ENCODE measurements at places on chromosomes 6 and 20. TPM values are rescaled to one million over a fixed set of nuclear protein-coding genes. Genes with fewer than 3 reads are reported as not detected.
A peak's percentile ranks its signal among the peaks of the same experiment; 100 is the strongest.

HSF2 gene
- 19.7 TPM for total RNA-seq

HIVEP2 gene
- 15.9 TPM for total RNA-seq

CAGE1 gene
- total RNA-seq: not detected

OVOL2 gene
- total RNA-seq: 2.4 TPM

DST gene
- 809 TPM for total RNA-seq

WASF1 gene
- total RNA-seq: 12.4 TPM

MRPL18 gene
- 66.0 TPM for total RNA-seq

SGK2 gene
- total RNA-seq: 0.77 TPM

MEI4 gene
- total RNA-seq: not detected

RWDD1 gene
- 104 TPM for total RNA-seq

VPS16 gene
- 48.6 TPM for total RNA-seq

ADGRG6 gene
- 3.6 TPM for total RNA-seq

FLOT1 gene
- 71.2 TPM for total RNA-seq

DNA sequence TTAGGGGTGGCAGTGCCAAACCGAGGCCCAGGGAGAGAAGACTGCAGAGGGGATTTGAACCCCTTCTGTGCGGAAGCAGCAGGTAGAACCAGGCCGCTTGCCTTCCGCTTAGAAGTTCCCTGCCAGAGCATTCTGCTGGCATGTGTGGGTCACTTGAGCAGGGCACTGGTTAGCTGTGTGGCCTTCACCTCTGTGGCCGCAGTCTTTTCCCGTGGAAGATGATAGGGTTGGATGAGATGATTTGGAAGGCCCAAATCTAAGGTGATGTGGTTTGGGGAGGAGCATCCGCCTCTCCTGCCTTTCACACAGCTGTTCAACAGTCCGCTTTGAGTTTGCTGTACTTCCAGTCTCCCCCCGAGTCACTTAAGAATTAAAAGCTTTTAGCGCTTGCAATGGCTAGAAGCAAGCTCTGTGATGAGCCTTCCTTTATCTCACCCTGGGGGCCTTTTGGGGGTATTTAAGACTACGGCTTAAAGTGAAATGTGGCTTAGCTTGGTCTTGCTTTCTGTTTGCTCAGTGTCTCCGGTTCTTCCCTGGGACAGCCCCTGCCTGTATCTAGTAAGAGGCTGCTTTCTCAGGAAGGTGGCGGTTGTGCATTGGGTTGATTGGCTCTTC lies 743 bp downstream of the CMTR1 start:
- H3K27me3 ChIP-seq: no peaks in the 10 kb centered on the region
- H3K27ac ChIP-seq: peak overlapping the region; percentile 81
- no peak for DNase-seq
- no peaks in the 10 kb centered on the region for H3K36me3 ChIP-seq
- H3K4me1 ChIP-seq: no peaks in the 10 kb centered on the region

- no peak for DNase-seq
- H3K27ac ChIP-seq: no peak overlapping the region
- no peaks in the 10 kb centered on the region for H3K36me3 ChIP-seq
These were observed 154.8 kb upstream of the KCNQ5 start for GRCh38 chr6:72466971-72467566.

- no peaks in the 10 kb centered on the region for H3K27me3 ChIP-seq
- no peak for DNase-seq
- H3K27ac ChIP-seq: no peak overlapping the region
- H3K4me1 ChIP-seq: no peaks in the 10 kb centered on the region
- no peak overlapping the region for H3K4me3 ChIP-seq
These were observed 70.2 kb upstream of the CCDC167 start for GRCh38 chr6:37569743-37570481.

GRCh38 chr20:48697845-48698491 lies 129.8 kb downstream of the PREX1 start:
- H3K27ac ChIP-seq: no peak overlapping the region
- no peak overlapping the region for H3K4me3 ChIP-seq
- no peaks in the 10 kb centered on the region for H3K36me3 ChIP-seq
- H3K4me1 ChIP-seq: no peaks in the 10 kb centered on the region

- H3K4me3 ChIP-seq: peak overlapping the region; percentile 85
- peak overlapping the region; percentile 95 for H3K27ac ChIP-seq
These were observed 75.9 kb downstream of the OR2B2 start for GRCh38 chr6:27836141-27836782.

- no peaks in the 10 kb centered on the region for H3K4me1 ChIP-seq
- no peak overlapping the region for H3K4me3 ChIP-seq
- DNase-seq: no peak
- H3K27me3 ChIP-seq: no peaks in the 10 kb centered on the region
These were observed 40.6 kb upstream of the NKX2-2 start for GRCh38 chr20:21554376-21554890.

DNA sequence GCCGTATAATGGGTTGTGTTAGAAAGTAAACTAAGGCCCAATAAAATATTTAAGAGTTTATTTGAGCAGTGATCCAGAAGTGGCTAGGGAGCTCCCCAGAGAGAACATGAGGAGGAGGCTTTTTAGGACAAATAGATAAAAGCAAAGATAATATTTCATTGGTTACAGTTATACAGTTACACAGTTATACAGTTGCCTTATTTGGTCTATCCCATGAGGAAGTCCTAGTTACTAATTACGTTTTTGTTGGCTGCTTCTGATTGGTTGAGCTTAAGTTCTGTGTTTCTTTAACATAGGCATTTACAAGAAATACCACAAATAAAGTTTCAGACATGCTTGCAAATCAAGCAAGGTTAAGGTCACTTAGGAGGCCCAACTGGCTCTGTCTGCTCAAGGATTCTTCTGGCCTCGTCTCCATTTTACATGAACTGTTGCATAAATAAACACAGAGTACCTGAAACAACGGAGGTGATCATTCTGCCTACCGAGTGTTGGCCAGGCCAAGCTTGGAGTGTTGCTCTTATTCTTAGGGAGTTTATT lies 7.0 kb downstream of the UBD start:
- peak overlapping the region; percentile 24 for H3K4me3 ChIP-seq
- DNase-seq: no peak
- H3K27ac ChIP-seq: peak overlapping the region; percentile 41
- H3K27me3 ChIP-seq: peaks cover 18% of the 10 kb centered on the region
- H3K36me3 ChIP-seq: no peaks in the 10 kb centered on the region

GRCh38 chr20:32628960-32629530 lies 43.9 kb upstream of the NOL4L start:
- no peak overlapping the region for H3K27ac ChIP-seq
- no peak for DNase-seq
- H3K4me3 ChIP-seq: no peak overlapping the region

DNA sequence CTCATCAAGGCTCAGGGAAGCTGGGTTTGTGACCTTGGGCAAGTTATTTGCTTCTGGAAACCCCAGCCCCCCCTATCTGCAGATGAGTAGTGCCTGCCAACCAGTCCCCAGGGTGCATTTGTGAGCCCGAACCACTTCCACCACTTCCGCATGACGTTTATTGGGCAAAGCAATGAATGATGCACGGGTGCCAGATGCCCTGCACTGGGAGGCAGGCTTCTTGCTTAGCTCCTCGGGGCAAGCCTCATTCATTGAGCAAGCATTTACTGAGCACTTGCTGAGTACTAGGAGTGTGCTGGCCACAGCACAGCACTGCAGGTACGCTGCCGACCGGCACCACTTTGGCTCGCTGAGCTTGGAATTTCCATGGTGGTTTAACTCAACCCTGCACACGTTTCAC lies 60.2 kb downstream of the GNAS-AS1 start:
- no peaks in the 10 kb centered on the region for H3K36me3 ChIP-seq
- H3K27ac ChIP-seq: no peak overlapping the region
- no peaks in the 10 kb centered on the region for H3K27me3 ChIP-seq
- no peak for DNase-seq
- H3K4me3 ChIP-seq: no peak overlapping the region

GRCh38 chr6:27128311-27129094 lies 119.0 kb upstream of the PRSS16 start:
- no peak overlapping the region for H3K27ac ChIP-seq
- no peaks in the 10 kb centered on the region for H3K36me3 ChIP-seq
- H3K4me3 ChIP-seq: no peak overlapping the region

DNA sequence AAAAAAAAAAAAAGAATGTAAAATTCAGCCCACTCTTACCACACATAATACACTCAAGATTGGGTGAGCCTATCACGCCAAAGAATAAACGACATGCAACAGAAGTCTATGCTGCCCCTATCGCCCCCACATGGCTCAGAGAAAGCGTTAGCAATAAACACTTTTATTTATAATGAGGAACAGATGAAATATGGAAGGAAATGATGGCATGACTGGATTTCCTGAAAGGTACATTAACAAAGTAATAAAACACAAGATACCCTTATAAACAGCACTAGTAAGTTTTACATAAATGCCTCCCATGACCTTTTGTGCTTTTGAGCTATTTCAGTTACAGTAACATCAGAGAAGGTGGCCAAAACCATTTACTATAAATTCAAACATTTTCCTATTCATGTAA lies 71.4 kb upstream of the SCAF8 start:
- DNase-seq: no peak
- H3K4me1 ChIP-seq: no peaks in the 10 kb centered on the region
- no peaks in the 10 kb centered on the region for H3K27me3 ChIP-seq

GRCh38 chr6:40251637-40252300 lies 317.5 kb upstream of the MOCS1 start:
- H3K27ac ChIP-seq: no peak overlapping the region
- H3K27me3 ChIP-seq: no peaks in the 10 kb centered on the region
- DNase-seq: no peak
- no peaks in the 10 kb centered on the region for H3K4me1 ChIP-seq

DNA sequence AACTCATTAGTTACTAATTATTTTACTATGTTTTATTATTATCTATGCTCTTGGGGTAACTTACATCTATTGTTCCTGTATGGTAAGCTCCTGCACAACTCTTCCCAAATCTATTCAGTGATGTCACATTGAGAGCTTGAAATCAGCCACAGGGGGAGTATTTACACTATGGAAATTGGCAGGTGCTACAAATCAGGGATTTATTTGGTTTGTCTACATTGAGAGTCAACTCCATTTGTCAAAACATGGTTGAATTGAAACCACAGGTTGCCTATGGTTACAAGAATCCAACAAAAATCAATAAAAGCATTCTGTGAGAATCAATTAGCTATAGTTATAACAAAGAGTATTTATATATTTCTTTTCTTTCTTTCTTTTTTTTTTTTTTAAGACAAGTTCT lies 3.9 kb upstream of the FITM2 start:
- no peak for DNase-seq
- H3K4me3 ChIP-seq: no peak overlapping the region
- peaks cover 3% of the 10 kb centered on the region for H3K4me1 ChIP-seq
- no peak overlapping the region for H3K27ac ChIP-seq

DNA sequence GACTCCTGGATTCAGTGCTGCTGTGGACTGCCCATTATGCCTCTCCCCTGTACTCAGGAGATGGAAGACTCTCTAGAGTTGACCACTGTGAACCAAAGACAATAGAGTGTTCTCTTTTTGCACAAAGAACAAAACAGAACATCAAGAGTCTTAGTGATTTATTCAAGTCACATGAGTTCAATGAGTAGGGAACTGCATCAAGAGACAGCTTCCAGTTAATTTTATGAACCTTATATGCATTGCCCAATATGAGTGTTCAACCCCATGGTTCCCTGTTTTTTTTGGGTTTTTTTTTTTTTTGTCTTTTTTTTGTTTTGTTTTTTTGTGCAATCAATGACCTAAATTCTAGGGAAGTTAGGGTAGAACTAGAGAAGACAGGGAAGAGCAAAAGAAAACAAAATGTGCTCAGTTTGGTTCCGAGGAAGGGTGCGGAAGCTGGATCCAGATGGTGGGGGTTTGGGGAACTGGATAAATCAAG lies 224.3 kb downstream of the MAFB start:
- no peak overlapping the region for H3K4me3 ChIP-seq
- no peaks in the 10 kb centered on the region for H3K36me3 ChIP-seq
- no peaks in the 10 kb centered on the region for H3K4me1 ChIP-seq

DNA sequence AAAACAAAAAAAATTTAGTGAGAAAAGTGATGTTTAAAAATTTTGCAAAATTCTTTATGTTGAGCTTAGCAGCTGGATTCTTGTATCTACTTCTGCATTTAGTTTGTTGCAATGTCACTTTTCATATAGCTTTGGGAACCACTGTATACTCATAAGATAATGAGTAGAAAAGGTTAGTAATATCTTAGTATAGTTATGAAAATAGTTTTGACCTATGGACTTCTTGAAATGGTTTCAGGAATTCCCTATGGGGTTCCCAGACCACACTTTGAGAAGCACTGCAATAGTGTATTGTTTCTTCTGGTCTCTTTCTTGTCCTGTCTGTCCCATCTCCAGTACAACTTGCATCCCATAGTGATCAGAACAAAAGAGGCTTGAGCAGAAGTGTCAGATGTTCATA lies 29.4 kb downstream of the PPP1R16B start:
- no peaks in the 10 kb centered on the region for H3K36me3 ChIP-seq
- H3K4me3 ChIP-seq: no peak overlapping the region
- no peak overlapping the region for H3K27ac ChIP-seq
- H3K27me3 ChIP-seq: no peaks in the 10 kb centered on the region
- no peaks in the 10 kb centered on the region for H3K4me1 ChIP-seq

DNA sequence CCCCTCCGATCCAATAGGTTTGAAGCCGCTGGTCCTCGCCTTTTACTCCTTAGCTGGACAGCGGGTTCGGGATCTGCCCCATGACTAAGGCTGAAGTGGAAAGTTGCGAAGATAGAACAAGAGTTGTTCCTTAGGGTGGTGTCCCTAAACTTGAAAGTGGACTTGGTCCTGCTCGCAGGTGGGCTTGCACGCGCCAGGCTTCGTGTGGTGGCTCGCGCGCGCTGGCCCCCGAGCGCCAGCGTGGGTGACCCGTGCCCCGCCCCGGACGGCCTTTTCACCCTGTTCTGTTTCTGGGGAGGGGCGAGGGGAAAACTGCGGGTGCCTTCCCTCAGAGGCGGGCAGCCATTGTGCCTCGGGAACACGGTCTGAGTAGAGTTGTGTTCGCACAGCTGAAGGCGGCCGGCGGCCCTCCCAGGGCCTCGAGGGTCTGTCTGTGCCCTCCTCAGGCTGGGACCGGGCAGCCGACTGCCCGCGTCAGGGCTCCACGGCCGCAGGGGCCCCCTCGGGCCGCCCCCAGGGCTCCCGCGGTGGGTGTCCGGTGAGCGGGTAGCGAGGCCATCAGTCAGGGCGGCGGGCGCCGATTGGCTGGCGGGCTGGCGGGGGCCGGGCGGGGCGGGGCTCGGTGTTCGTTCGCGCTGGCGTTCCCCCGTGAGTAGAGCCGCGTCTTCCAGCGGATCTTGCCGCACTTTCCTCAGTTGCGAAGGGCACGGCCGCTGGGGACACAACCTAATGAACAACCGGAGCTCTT lies 33.0 kb downstream of the RREB1 start:
- H3K4me1 ChIP-seq: peaks cover 7% of the 10 kb centered on the region
- peak overlapping the region; percentile 98 for H3K27ac ChIP-seq
- no peaks in the 10 kb centered on the region for H3K27me3 ChIP-seq

DNA sequence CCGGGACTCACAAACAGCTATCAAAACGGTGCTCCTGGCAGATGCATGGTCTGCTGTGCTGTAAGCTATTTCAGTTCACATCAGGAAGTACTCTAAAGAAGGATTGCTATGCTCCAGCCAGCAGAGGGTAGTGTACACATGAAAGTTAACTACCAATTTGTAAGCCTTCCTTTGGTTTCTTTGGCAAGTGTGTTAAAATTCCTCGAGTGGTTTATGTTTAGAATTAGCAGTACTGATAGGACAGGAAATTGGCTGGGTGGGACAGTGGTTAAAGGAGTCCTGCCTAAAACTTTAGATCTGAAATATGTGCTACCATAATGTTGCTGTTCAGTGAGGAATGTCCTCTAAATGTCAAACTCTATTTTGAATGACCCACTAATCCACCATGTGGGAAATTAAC lies 47.4 kb downstream of the TRMT11 start:
- no peaks in the 10 kb centered on the region for H3K36me3 ChIP-seq
- no peak overlapping the region for H3K4me3 ChIP-seq
- H3K27ac ChIP-seq: peak overlapping the region; percentile 12
- DNase-seq: peak; percentile 70

GRCh38 chr6:155269765-155270164 lies 6.0 kb downstream of the CLDN20 start:
- H3K4me1 ChIP-seq: peaks cover 12% of the 10 kb centered on the region
- H3K27me3 ChIP-seq: no peaks in the 10 kb centered on the region
- no peak for DNase-seq
- no peaks in the 10 kb centered on the region for H3K36me3 ChIP-seq
- H3K27ac ChIP-seq: no peak overlapping the region
- no peak overlapping the region for H3K4me3 ChIP-seq
